ENCODE measurements at places on chromosomes 5 and 9. TPM values are rescaled to one million over a fixed set of nuclear protein-coding genes. Genes with fewer than 3 reads are reported as not detected.
A peak's percentile ranks its signal among the peaks of the same experiment; 100 is the strongest.

DNA sequence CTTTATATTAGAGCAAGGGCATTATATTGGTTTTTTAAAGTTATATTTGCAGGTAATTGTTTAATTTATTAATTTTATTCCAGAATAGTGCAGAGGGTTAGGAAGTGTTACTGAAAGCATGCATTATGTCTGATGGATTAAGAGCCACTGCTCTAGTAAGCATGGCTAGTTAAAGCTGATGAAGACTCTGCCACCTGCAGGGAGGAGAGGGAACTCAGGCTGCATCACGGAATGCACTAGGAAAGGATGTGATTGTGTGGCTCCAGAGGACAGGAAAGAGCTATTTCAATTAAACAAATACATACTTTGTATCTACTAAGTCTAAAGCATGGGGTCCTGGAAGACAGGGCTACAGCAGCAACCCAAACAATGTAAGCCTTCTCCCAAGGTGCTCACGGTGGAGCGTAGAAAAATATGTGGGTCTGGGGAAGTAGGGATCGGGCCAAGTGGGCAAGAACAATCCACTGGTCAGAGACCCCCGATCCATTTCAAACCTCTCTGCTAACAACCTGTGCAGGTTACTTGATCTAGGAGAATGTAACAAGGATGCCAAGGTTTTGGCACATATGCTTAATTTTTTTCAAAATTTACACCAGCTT lies 15.3 kb upstream of the GRXCR2 start:
- H3K4me3 ChIP-seq, result no peak overlapping the region
- DNase-seq, result peak; percentile 53
- no peak overlapping the region for H3K27ac ChIP-seq
- H3K27me3 ChIP-seq, result no peaks in the 10 kb centered on the region

GRCh38 chr5:139738193-139739149 lies 57.1 kb upstream of the PSD2 start:
- H3K36me3 ChIP-seq, result no peaks in the 10 kb centered on the region
- no peak for DNase-seq
- H3K4me3 ChIP-seq, result peak overlapping the region; percentile 7
- no peak overlapping the region for H3K27ac ChIP-seq
- H3K4me1 ChIP-seq, result peaks cover 46% of the 10 kb centered on the region
- peaks cover 31% of the 10 kb centered on the region for H3K27me3 ChIP-seq

DNA sequence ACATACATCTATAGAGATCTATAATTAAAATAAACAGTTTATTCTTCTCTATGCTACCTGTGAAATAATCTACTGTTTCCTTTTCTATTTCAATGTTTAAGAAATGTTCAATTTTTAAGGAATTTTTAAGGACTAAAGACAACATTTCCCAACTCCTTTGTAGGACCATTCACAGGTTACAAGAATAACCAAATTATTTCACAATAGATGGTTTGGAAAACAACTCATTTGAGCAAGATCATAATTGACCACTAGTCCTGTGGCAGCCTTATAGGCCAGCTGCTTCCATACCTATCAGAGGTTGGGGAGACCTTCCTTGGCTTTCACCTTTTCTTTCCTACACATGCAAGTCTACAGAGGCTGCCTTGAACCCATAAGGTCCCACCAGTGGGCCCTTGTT lies 193.7 kb downstream of the TTC39B start:
- no peaks in the 10 kb centered on the region for H3K36me3 ChIP-seq
- no peak overlapping the region for H3K27ac ChIP-seq
- no peaks in the 10 kb centered on the region for H3K27me3 ChIP-seq
- no peak overlapping the region for H3K4me3 ChIP-seq
- no peak for DNase-seq
- no peaks in the 10 kb centered on the region for H3K4me1 ChIP-seq

The CDHR2 gene
- 0.29 TPM for total RNA-seq

The RORB gene
- total RNA-seq, result 2.2 TPM

DNA sequence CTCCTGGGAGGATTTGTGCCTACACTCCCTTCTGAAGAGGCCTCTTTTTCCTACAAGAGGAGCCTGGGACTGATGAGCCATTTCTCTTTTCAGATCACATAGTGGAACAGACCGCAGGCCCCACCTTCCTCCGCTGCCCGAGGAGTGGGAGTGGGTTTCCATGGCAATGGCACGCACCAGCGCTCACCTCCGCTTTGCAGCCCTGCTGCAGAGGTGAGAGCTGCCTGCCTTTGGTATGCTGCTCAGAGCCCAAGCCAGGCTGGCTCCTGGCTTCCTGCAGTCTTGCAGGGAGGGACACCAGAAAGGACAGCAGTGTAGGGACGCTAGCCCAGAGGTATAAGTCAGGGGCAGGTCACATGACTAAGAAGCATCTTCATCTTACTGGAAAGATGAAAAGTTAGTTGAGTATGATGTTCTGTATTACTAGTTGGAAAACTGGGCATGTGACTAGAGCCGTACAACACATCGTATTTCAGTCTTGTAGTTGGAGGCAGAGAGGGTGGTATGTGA lies 12.4 kb downstream of the PTTG1 start:
- peaks cover 7% of the 10 kb centered on the region for H3K4me1 ChIP-seq
- peaks cover 3% of the 10 kb centered on the region for H3K27me3 ChIP-seq
- no peaks in the 10 kb centered on the region for H3K36me3 ChIP-seq
- DNase-seq, result peak; percentile 43
- no peak overlapping the region for H3K4me3 ChIP-seq

GRCh38 chr5:132027027-132027426 lies 15.6 kb upstream of the ACSL6 start:
- DNase-seq, result no peak
- H3K27ac ChIP-seq, result no peak overlapping the region
- H3K4me3 ChIP-seq, result no peak overlapping the region

GRCh38 chr5:150081541-150082283 lies 4.6 kb downstream of the CSF1R start:
- H3K27ac ChIP-seq, result no peak overlapping the region
- H3K27me3 ChIP-seq, result peaks cover 5% of the 10 kb centered on the region
- no peaks in the 10 kb centered on the region for H3K36me3 ChIP-seq
- no peaks in the 10 kb centered on the region for H3K4me1 ChIP-seq
- DNase-seq, result no peak
- H3K4me3 ChIP-seq, result no peak overlapping the region

DNA sequence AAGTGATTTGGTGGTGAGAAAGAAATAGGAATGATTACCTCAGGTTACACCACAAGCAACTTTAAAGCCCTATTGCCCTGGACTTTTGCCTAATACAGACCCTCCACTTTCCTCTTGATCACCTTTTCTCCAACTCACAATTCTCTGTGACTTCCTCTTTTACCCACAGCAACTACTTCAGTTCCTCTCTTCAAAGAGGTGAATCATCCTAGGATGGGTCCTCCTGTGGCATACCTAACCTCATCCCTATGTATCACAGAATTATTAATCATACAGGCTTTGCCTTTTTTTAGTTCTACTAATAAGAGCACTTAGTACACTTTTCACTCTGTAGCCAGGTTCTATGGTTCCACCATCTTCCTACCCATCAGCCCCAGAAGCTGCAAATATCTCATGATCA lies 19.6 kb upstream of the INSL6 start:
- no peaks in the 10 kb centered on the region for H3K36me3 ChIP-seq
- H3K27ac ChIP-seq, result no peak overlapping the region
- H3K27me3 ChIP-seq, result no peaks in the 10 kb centered on the region
- no peaks in the 10 kb centered on the region for H3K4me1 ChIP-seq
- DNase-seq, result no peak

The MEGF10 gene
- 0.69 TPM for total RNA-seq

GRCh38 chr9:134245179-134245578 lies 80.8 kb upstream of the RNU6ATAC start:
- peaks cover 16% of the 10 kb centered on the region for H3K36me3 ChIP-seq
- H3K27ac ChIP-seq, result no peak overlapping the region
- no peak overlapping the region for H3K4me3 ChIP-seq
- peaks cover 4% of the 10 kb centered on the region for H3K4me1 ChIP-seq
- DNase-seq, result no peak
- H3K27me3 ChIP-seq, result peaks cover 2% of the 10 kb centered on the region

The HCN1 gene
- total RNA-seq, result 0.56 TPM

GRCh38 chr9:123420592-123421111 lies 64.7 kb downstream of the CRB2 start:
- H3K27ac ChIP-seq, result no peak overlapping the region
- no peak overlapping the region for H3K4me3 ChIP-seq
- no peak for DNase-seq
- H3K27me3 ChIP-seq, result peaks cover 9% of the 10 kb centered on the region

The GPR150 gene
- total RNA-seq, result not detected
